OCI-LY7 (cell line): ENCODE measurements at places on chromosomes 4 and X. TPM values are rescaled to one million over a fixed set of nuclear protein-coding genes. Genes with fewer than 3 reads are reported as not detected.

GPRIN3 gene
- total RNA-seq, result 9.3 and 9.9 TPM in 2 replicates

PRDM8 gene
- not detected in 2 replicates for total RNA-seq

CENPVL1 gene
- total RNA-seq, result not detected in 2 replicates

UGT2B11 gene
- not detected in 2 replicates for total RNA-seq

CLDN22 gene
- not detected in 2 replicates for total RNA-seq

ASB12 gene
- 0.30 and 0.51 TPM in 2 replicates for total RNA-seq

NXF2 gene
- not detected in 2 replicates for total RNA-seq

IGFBP7 gene
- total RNA-seq, result not detected in 2 replicates

CT55 gene
- total RNA-seq, result not detected in 2 replicates

WAS gene
- 87.0 and 89.7 TPM in 2 replicates for total RNA-seq

SH2D1A gene
- total RNA-seq, result 0.63 and 0.77 TPM in 2 replicates

EFHC2 gene
- not detected in 2 replicates for total RNA-seq

SOD3 gene
- not detected in 2 replicates for total RNA-seq

AFM gene
- not detected in 2 replicates for total RNA-seq

UBA6 gene
- total RNA-seq, result 92.4 and 92.7 TPM in 2 replicates

HCCS gene
- 20.5 and 25.2 TPM in 2 replicates for total RNA-seq

FAM184B gene
- not detected in 2 replicates for total RNA-seq

FAM241A gene
- total RNA-seq, result 9.5 and 10.5 TPM in 2 replicates

GRID2 gene
- total RNA-seq, result not detected in 2 replicates

CSAG2 gene
- not detected in 2 replicates for total RNA-seq

VCX3A gene
- not detected in 2 replicates for total RNA-seq

FHDC1 gene
- 0.04 and 0.06 TPM in 2 replicates for total RNA-seq

IL2 gene
- total RNA-seq, result not detected in 2 replicates

HHIP gene
- not detected in 2 replicates for total RNA-seq

ARFIP1 gene
- 19.0 and 27.0 TPM in 2 replicates for total RNA-seq

SCML1 gene
- total RNA-seq, result not detected in 2 replicates

ADAMTS3 gene
- total RNA-seq, result not detected in 2 replicates

ADH1C gene
- not detected in 2 replicates for total RNA-seq

SLC34A2 gene
- total RNA-seq, result not detected in 2 replicates

GC gene
- not detected in 2 replicates for total RNA-seq

SERPINA7 gene
- total RNA-seq, result not detected in 2 replicates

GPR50 gene
- not detected in 2 replicates for total RNA-seq

UGT2B15 gene
- total RNA-seq, result not detected in 2 replicates

ZBED1 gene
- total RNA-seq, result 57.6 and 61.6 TPM in 2 replicates

VSIG4 gene
- total RNA-seq, result not detected in 2 replicates

MAPK10 gene
- 26.0 and 32.0 TPM in 2 replicates for total RNA-seq

UTP3 gene
- 54.8 and 57.8 TPM in 2 replicates for total RNA-seq
